ENCODE measurements at places on chromosomes 16 and 17.

- peak overlapping the region; percentile 97 for H3K27ac ChIP-seq
- no peak for DNase-seq
- peaks cover 90% of the 10 kb centered on the region for H3K4me1 ChIP-seq
- peak overlapping the region; percentile 71 for H3K4me3 ChIP-seq
- H3K27me3 ChIP-seq = no peaks in the 10 kb centered on the region
Measured at GRCh38 chr17:40598301-40598618, 33.0 kb upstream of the CCR7 start.

DNA sequence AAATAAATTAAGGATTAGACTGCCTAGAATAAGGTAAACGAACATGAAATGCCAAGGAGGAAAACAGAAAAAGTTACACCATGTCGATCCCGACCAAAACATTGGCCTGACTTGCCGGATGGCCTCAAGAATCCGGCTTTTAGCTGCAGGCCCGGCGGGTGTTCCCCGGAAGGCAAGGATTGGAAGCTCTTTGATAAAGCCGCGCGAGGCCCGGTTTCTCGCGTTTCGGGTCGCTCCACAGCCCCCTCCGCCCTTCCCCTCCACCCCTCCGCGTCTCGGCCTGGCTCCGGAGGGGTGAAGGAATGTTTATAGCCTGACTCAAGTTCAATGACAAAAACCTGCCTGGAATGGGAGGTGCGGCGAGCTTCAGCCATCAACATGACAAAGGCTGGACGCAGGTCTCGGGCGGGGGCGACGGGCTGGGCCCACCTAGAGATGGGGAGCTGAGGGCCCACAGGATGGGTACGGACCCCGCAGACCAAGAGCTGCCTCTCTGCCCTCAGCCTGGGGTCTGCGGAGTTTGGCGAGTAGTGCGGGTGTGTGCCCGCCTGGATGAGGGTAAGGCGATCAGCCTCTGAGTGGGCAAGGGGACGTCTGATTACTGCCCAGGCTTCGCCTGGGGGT, 2.6 kb downstream of the PRAC1 start:
- peaks cover 34% of the 10 kb centered on the region for H3K4me1 ChIP-seq
- no peak overlapping the region for H3K27ac ChIP-seq
- no peaks in the 10 kb centered on the region for H3K36me3 ChIP-seq

GRCh38 chr16:87918866-87919680, 17.3 kb downstream of the CA5A start:
- no peak for DNase-seq
- no peak overlapping the region for H3K4me3 ChIP-seq
- H3K27me3 ChIP-seq = peaks cover 4% of the 10 kb centered on the region
- H3K27ac ChIP-seq = no peak overlapping the region
- no peaks in the 10 kb centered on the region for H3K36me3 ChIP-seq

GRCh38 chr17:4968486-4969046, 949 bp upstream of the SPAG7 start:
- no peak overlapping the region for H3K27ac ChIP-seq
- H3K4me3 ChIP-seq = no peak overlapping the region
- peaks cover 4% of the 10 kb centered on the region for H3K27me3 ChIP-seq
- peak; percentile 58 for DNase-seq
- H3K36me3 ChIP-seq = peaks cover 39% of the 10 kb centered on the region
- H3K4me1 ChIP-seq = peaks cover 42% of the 10 kb centered on the region

GRCh38 chr17:66531851-66532295, 229.5 kb downstream of the PRKCA start:
- peaks cover 46% of the 10 kb centered on the region for H3K36me3 ChIP-seq
- no peak overlapping the region for H3K27ac ChIP-seq
- no peak overlapping the region for H3K4me3 ChIP-seq
- no peak for DNase-seq

- H3K4me3 ChIP-seq = no peak overlapping the region
- no peaks in the 10 kb centered on the region for H3K4me1 ChIP-seq
- no peaks in the 10 kb centered on the region for H3K27me3 ChIP-seq
Measured at GRCh38 chr16:72468582-72468981, 296.6 kb upstream of the PMFBP1 start.

DNA sequence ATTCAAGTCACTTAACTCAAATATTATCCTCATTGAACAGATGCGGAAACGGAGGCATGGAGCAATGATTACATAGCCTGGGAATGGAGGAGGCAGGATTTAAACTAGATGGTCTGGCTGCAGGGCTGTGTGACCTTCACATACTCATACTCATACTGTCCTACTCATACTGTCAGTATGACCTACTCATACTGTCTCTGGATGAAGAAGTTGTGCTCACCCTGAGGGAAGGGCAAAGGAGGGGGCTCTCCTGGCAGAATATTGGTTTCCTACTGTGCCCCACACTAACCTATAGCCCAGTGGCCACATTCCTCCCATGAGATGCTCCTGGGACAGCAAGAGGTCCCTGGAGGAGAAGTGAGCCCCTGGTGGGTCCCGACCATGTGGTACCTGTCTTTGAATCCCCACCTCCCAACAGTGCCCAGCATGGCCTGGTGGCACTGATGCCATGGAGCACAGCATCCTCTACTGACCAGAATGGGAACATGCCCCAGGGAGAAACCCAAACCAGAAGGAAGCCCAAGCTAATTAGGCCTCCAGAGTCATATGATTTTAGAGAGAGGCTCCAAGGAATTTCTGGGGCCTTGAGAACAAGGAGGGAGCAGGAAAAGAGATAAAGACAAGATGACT, 197.3 kb upstream of the SDK2 start:
- H3K4me3 ChIP-seq = no peak overlapping the region
- H3K36me3 ChIP-seq = no peaks in the 10 kb centered on the region
- H3K27ac ChIP-seq = no peak overlapping the region
- H3K27me3 ChIP-seq = no peaks in the 10 kb centered on the region

DNA sequence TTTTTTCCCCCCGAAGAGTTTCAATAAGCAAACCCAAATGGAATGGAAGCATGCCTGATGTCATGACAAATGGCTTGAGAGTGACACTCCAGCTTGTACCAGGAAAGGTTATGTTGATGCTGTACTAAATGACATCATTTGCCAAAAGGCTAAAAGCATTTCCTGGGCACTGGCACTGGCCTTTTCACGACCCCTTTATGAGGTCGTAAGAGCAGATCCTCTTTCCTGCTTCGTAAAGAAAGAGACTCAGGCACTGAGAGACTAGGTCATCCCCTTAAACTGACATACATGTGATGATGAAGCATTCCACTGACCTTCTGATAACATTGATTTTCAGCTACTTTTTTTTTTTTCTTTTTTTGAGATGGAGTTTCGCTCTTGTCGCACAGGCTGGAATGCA, 30.5 kb downstream of the CEP295NL start:
- H3K36me3 ChIP-seq = no peaks in the 10 kb centered on the region
- DNase-seq = no peak
- no peak overlapping the region for H3K4me3 ChIP-seq
- H3K27ac ChIP-seq = no peak overlapping the region

- H3K4me3 ChIP-seq = no peak overlapping the region
- H3K4me1 ChIP-seq = no peaks in the 10 kb centered on the region
- no peak overlapping the region for H3K27ac ChIP-seq
- no peaks in the 10 kb centered on the region for H3K36me3 ChIP-seq
- no peak for DNase-seq
Measured at GRCh38 chr16:48511716-48512115, 98.3 kb downstream of the N4BP1 start.

DNA sequence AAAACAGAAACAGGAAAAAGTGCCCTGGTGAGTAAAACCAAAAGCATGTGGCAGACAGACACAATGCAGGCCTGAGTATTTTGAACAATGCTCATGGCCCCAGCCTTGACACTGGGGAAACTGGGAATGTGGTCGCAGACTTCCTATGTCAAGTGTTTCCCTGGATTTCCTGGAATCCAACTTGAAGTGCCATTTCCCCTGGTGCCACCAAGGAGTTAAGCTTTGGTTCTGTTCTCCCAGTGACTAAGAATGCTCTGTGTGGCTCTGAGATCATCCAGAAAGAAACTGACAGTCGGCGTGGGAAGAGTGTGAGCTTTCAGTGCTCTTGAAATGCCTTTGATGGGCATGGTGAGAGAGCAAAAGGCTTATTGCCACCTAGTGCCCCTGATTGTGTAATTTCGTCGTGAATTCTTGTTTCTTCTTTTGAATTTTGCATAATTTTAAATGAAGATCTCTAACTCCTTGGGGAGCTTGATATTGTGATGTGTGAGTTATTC, 96.0 kb downstream of the YPEL2 start:
- H3K4me1 ChIP-seq = peaks cover 22% of the 10 kb centered on the region
- H3K27me3 ChIP-seq = no peaks in the 10 kb centered on the region
- DNase-seq = peak; percentile 43

DNA sequence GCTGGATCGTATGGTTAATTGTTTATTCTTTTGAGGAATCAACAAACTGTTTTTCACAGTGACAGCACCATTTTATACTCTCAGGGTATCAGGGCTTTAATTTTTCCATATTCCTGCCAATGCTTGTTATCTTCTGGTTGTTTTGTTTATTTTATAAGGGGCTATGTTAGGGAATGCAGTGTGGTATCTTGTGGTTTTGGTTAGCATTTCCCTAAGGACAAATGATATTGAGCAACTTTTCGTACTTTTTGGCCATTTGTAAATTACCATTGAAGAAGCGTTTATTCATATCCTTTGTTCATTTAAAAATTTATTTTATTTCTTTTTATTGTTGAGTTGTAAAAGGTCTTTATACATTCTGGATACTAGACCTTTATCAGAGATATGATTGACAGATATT, 322.0 kb upstream of the SALL1 start:
- DNase-seq = no peak
- H3K27me3 ChIP-seq = no peaks in the 10 kb centered on the region
- H3K36me3 ChIP-seq = no peaks in the 10 kb centered on the region

DNA sequence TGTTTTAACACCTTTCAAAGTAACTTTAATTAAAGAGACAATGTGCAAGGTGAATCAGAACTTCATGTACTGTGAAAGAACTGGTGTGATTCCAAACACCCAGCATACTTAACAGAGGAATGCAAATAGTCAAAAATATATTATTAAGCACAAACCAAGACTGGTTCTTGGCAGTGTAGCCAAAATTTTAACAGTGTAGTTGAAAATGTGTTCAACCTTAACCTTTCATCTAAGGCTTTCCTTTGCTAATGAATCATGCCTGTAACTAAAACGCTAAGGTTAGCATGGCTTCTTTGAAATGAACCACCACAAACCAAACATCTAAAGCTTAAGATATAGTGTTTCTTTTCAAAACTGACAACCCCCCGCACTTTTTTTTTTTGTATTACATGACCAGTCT, 146.3 kb upstream of the AXIN2 start:
- no peak for DNase-seq
- H3K27me3 ChIP-seq = no peaks in the 10 kb centered on the region
- peaks cover 9% of the 10 kb centered on the region for H3K4me1 ChIP-seq
- H3K4me3 ChIP-seq = no peak overlapping the region
- H3K27ac ChIP-seq = no peak overlapping the region
- no peaks in the 10 kb centered on the region for H3K36me3 ChIP-seq

All from activated naive CD8-positive, alpha-beta T cell treated with anti-CD3 and anti-CD28 coated beads, Interleukin-2, amount 50 U/mL, for 24 hours (primary cell).